ENCODE measurements at places on chromosomes 2 and 18.
A peak's percentile ranks its signal among the peaks of the same experiment; 100 is the strongest.

DNA sequence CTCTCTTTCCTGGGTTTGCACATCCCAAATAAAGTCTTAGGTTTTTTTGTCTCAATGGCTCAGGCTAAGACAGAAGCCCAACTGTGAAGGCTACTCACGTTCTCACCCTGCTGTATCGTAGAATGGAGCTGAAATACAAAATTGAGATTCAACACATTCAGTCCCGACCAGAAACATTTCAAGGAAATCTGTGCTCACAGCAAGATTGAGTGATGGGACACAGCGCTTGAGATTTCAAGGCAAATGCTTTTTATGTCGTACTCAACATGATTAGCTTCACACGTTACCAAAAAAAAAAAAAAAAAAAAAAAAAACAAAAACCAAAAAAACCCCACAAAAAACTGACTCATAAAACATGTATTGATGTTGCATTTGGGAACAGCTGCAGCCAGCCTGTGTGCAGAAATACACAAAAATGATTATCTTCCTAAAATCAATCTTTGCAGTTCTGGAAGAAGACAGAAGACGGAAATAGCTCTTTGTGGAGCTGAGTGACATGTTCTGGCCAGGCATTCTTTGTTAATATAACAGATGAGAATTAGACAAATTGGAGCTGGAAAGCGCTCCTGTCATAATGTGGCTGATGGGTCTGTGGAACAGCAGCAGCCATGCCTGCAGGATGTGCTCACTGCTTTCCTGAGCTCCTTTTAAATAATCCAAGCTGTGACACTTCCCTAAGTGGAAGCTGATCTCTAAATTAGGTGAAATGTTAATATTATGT, 453.2 kb downstream of the LPIN1 start:
- DNase-seq, result no peak

DNA sequence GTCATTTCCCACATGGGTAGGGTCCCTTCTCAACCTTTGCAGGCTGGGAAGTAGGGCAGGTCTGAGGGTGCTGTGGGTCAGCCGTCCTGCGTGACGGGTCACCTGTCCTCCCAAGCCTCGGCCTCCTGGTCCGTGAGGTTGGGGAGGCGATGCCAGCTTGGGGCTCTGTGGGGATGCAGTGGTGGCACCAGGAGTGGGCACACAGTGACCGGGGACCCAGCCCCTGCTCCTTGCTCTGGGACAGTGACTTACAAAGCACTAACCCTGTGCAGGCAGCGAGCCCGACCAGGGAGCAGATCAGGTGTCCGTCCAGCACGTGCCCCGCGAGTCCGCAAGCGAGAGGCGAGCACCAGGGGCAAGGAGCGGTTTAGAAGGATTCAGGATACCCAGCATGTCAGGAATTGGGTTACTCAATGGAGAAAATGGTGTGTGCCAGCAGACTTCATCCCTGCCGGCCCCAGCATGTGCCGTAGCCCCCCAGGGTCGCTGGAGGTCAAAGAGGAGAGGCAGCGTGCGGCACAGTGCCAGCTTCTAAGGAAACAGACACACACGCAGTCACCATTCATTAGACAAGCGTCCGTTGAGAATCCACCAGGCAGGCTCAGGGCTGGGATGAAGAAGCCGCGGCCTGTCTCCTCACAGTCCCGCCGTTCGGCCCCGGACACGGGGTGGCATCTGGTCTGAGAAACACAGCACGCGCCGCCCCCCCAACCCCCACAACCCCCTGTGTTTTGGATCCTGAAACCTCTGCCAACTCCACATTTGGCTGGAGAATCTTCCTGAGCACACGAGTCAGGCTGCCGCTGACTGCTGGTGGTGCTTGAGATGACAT, 11.7 kb downstream of the COLEC11 start:
- no peak for DNase-seq

- DNase-seq, result peak; percentile 63
Measured at GRCh38 chr2:234544659-234545611, 48.1 kb upstream of the ARL4C start.

GRCh38 chr18:25568986-25569385, 217.0 kb upstream of the ZNF521 start:
- no peak for DNase-seq

DNA sequence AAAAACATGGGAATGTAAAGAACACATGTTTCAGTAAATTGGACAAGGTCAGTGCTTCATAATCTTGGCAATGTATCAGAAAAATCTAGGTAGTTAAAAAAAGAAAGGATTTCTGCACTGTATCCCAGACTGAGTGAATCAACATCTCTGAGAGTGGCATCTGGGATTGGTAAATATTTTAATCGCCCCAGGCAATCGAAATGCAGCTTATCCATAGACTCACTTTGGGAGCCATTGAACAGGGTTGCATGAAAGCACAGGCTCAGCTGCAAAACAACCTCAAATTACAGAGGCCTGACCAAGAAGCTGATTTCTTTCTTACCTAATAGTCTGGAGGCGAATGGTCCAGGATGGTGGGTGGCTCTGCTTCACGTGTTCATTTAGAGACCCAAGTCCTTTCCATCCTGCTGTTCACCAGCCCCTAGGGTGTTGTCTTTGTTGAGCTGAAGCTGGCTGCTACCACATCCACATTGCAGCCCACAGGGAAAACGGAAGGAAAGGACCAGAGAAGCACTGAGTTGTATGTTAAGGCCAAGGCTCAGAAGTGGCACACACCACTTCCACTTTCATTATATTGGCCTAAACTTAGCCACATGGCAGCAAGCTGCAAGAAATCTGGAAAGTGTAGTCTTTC, 59.0 kb downstream of the MOGAT1 start:
- DNase-seq, result no peak

Data from stimulated activated CD8-positive, alpha-beta memory T cell treated with anti-CD3 and anti-CD28 coated beads, Interleukin-2, amount 100 ng/mL, for 1 hour (primary cell).